ENCODE measurements at places on chromosomes 16 and 17. TPM values are rescaled to one million over a fixed set of nuclear protein-coding genes. Genes with fewer than 3 reads are reported as not detected.
A peak's percentile ranks its signal among the peaks of the same experiment; 100 is the strongest.

GRCh38 chr17:36755586-36755985, 154.2 kb downstream of the MRM1 start:
- peak; percentile 77 for DNase-seq
- no peak overlapping the region for H3K27ac ChIP-seq
- no peak overlapping the region for H3K4me3 ChIP-seq
- H3K4me1 ChIP-seq, result peaks cover 12% of the 10 kb centered on the region
- H3K27me3 ChIP-seq, result no peaks in the 10 kb centered on the region
- no peaks in the 10 kb centered on the region for H3K36me3 ChIP-seq

DNA sequence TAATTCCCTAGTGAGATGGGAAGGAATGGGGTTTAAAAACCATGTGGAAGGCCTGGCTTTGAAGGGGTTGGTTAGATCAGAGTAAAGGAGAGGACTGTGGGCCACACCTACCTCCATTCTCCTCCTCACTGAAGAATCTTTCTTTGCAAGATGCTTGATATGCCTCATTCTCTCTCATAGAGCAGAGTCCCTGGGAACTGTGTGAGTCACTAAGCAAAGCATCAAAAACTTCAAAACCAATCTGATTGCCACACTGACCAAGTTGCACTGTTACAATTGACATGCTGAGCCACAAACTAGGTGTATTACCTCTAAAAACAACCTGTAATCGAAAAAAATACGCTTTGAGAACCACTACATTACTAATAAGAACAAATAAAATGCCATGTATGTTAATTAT, 2.0 kb downstream of the TUBD1 start:
- H3K4me1 ChIP-seq, result peaks cover 14% of the 10 kb centered on the region
- H3K27ac ChIP-seq, result no peak overlapping the region

ST6GALNAC2 gene
- not detected for total RNA-seq

DNA sequence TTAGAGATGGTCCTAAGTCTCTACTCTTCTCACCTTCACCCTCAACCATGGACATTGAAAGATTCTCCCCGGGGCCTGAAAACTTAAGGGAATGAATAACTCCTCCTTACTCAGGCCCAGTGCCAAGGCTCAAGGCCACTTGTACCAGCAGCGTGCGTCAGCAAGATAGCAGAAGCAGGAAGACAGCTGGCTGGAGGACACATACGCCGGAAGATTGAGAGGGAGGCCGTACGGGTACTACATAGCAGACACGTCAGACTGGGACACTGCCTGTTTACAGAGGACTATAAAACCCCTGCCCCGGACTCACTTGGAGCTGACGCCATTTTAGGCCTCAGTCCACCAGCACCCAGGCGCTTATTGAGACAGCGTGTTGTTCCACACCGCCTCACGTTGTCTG, 75.8 kb upstream of the MED13 start:
- H3K27me3 ChIP-seq, result peaks cover 12% of the 10 kb centered on the region
- H3K4me3 ChIP-seq, result no peak overlapping the region
- H3K4me1 ChIP-seq, result peaks cover 17% of the 10 kb centered on the region
- no peak for DNase-seq

MYH3 gene
- 1.6 TPM for total RNA-seq

GRCh38 chr16:2039274-2040031, 8.2 kb downstream of the NTHL1 start:
- DNase-seq, result no peak
- no peaks in the 10 kb centered on the region for H3K27me3 ChIP-seq

GRCh38 chr17:78687944-78688343, 94.1 kb downstream of the CYTH1 start:
- DNase-seq, result no peak
- H3K4me1 ChIP-seq, result peaks cover 18% of the 10 kb centered on the region
- H3K4me3 ChIP-seq, result no peak overlapping the region
- H3K36me3 ChIP-seq, result peaks cover 35% of the 10 kb centered on the region

GRCh38 chr17:512926-513325, 160.3 kb upstream of the RPH3AL start:
- H3K36me3 ChIP-seq, result peaks cover 10% of the 10 kb centered on the region
- H3K4me1 ChIP-seq, result peaks cover 11% of the 10 kb centered on the region
- H3K27ac ChIP-seq, result no peak overlapping the region
- no peak overlapping the region for H3K4me3 ChIP-seq
- no peak for DNase-seq

- H3K36me3 ChIP-seq, result no peaks in the 10 kb centered on the region
- peaks cover 37% of the 10 kb centered on the region for H3K4me1 ChIP-seq
- DNase-seq, result peak; percentile 86
- H3K27me3 ChIP-seq, result peaks cover 55% of the 10 kb centered on the region
- peak overlapping the region; percentile 90 for H3K4me3 ChIP-seq
These were observed 1.1 kb downstream of the MPP2 start for GRCh38 chr17:43905985-43906852.

CD300H gene
- not detected for total RNA-seq

PIGL gene
- total RNA-seq, result 28.1 TPM

DNA sequence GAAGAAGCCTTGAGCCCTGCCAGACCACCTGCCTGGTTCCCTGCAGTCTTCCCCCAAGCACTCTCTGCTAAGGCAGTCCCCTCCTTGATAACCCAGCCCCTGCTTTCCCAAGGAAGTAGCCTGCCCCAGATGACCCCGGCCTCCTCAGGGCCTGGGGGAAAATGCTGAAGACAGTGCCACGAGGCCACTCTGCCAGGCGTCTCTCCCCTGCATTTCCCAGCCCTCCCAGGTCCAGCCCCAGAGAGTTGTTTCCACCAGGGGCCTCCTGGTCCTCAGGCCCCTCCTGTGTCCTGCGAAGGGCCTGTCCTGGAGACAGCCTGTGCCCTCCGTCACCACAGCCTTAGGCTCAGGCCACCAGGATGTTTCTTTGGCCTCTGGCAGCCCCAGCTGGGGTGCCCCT, 96.4 kb downstream of the CCDC182 start:
- H3K4me1 ChIP-seq, result peaks cover 22% of the 10 kb centered on the region
- no peak overlapping the region for H3K27ac ChIP-seq
- no peak for DNase-seq
- H3K27me3 ChIP-seq, result no peaks in the 10 kb centered on the region
- H3K4me3 ChIP-seq, result no peak overlapping the region
- no peaks in the 10 kb centered on the region for H3K36me3 ChIP-seq

DNA sequence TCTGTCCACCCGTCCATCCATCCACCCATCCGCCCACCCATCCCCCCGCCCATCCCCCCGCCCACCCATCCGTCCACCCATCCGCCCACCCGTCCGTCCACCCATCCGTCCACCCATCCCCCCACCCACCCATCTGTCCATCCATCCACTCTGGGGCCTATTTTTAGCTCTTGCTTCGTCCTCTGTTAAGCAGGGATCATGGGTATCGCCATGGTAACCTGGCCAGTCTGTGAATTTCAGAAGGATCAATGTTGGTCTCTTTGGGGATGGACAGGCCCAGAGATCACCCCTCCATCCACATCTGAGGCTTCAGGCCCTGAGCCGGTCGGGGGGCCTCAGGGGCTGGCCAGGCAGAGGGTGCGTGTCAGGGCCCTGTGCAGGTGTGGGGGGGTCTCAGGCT, 15.2 kb upstream of the DPEP1 start:
- H3K4me1 ChIP-seq, result peaks cover 13% of the 10 kb centered on the region
- H3K27ac ChIP-seq, result no peak overlapping the region
- H3K36me3 ChIP-seq, result peaks cover 6% of the 10 kb centered on the region
- H3K4me3 ChIP-seq, result no peak overlapping the region
- H3K27me3 ChIP-seq, result no peaks in the 10 kb centered on the region
- no peak for DNase-seq

NT5C gene
- total RNA-seq, result 91.0 TPM

DNA sequence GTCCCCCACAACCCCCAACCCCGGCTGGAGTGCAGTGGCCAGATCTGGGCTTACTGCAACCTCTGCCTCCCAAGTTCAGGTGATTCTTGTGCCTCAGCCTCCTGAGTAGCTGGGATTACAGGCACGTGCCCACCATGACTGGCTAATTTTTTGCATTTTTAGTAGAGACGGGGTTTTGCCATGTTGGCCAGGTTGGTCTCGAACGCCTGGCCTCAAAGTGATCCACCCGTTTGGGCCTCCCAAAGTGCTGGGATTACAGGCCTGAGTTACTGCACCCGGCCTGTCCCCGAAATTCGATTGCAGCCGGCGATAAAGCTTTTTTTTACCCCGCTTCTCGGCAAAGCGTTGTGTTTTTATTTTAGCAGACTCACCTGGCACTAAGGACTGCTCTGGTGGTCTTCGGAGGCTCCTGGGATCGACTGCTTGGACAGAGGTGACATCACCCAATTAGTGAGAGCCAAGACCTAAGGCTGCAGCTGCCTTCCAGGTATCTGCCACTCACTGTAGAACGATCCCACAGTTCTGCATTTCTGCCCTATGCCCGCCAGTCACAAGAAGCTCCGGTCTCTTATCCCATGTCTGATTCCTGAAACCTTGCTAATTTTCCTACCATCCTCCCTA, 82.2 kb upstream of the ARL4D start:
- 0 out of 2 replicates have a peak overlapping the region, but pooled peaks have one; percentile 41 for H3K27ac ChIP-seq
- H3K36me3 ChIP-seq, result peaks cover 17% of the 10 kb centered on the region
- peak; percentile 30 for DNase-seq
- peaks cover 3% of the 10 kb centered on the region for H3K4me1 ChIP-seq
- H3K27me3 ChIP-seq, result peaks cover 10% of the 10 kb centered on the region
- H3K4me3 ChIP-seq, result 0 out of 2 replicates have a peak overlapping the region, but pooled peaks have one; percentile 8

GRCh38 chr17:15998031-15998562, 1.4 kb downstream of the ZSWIM7 start:
- no peak overlapping the region for H3K27ac ChIP-seq
- peaks cover 30% of the 10 kb centered on the region for H3K36me3 ChIP-seq
- H3K27me3 ChIP-seq, result no peaks in the 10 kb centered on the region
- DNase-seq, result no peak
- H3K4me1 ChIP-seq, result peaks cover 17% of the 10 kb centered on the region

DNA sequence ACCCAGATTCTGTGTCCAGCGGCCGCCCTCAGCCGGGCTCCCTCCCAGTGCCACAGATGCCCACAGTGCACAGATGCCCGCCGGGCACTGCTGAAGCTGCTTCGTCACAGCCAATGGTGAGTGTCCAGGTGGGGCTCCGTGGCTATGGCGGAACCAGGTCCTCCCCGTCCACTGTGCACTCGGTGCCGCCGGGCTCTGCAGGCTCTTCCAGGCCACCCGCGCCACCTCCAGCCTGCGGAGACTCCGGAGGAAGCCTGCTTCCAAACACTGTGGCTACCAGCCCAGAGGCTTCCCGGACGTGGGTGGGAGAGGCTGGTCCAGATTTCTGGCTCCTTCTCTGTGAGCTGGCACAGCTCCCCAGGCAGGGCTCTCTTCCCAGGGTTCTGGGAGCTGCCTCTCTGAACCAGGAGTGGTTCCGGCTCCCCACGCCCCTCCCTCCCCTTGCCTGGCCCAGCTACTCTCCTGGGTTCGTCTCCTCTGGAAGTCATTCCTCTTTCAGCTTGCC, 2.8 kb upstream of the PYCR1 start:
- peaks cover 3% of the 10 kb centered on the region for H3K36me3 ChIP-seq
- peaks cover 22% of the 10 kb centered on the region for H3K4me1 ChIP-seq
- H3K27me3 ChIP-seq, result peaks cover 23% of the 10 kb centered on the region
- DNase-seq, result no peak
- H3K4me3 ChIP-seq, result no peak overlapping the region

DNA sequence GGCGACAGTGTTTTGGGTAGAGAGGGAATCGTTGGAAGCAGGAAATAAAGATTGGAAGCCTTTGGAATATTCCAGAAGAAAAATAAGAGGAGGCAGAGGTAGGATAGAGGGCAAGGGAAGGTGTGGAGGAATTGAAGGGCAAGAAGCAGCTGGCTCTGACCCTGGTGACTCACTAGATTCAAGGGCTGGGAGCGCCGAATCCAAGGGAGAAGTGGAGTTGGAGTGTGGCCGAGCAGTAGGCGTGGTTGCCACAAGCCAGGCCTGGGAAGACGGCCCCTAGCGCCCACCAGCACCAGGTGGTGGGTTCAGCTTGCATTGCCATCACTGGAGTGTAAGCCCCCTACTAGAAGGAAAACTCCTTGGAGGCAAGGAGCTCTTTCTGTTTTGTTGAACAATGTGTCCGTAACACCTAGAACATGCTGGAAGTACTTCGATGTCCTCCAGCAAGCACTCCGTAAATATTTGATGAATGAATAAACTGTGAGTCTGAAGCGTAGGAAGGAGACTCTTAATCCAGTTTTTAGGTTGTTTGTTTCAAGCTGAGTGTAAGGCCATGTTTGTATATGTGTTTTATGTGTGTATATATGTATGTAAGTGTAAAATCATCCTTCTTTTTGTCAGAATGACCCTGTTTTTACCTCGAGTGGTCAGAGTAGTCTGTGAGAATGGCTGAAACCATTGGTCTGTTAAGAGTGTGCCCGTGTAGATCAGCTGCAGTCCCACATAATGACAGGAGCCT, 139.5 kb downstream of the CMIP start:
- peaks cover 27% of the 10 kb centered on the region for H3K4me1 ChIP-seq
- H3K27ac ChIP-seq, result peak overlapping the region; percentile 61
- no peaks in the 10 kb centered on the region for H3K36me3 ChIP-seq
- DNase-seq, result no peak

MLX gene
- 30.1 TPM for total RNA-seq

DNA sequence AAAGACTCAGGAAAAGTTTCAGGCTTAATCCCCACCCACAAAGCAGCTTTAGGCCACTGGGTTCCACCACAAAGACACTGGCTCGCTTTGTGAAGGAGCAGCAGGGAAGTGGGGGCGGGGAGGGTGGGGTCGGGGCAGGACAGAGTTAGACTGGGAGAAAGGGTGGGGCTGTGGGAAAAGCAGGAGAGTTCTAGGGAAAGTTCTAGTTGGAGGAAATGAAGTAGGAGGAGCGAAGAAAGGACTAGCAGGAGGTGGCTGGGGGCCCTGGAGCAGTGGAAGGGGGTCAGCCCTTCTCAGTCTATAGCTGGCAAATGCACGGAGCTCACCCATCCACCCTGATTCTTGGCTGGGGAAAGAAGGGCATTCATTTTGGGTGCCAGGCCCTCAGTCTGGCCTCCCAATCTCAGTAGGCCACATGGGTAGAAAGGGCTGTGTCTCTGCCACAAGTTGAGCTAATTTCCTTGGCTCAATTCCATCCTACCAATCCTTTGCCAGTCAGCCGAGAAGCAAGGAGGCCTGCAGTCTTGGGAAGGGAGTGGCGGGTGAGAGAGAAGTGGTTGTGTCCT, 4.6 kb downstream of the INPP5K start:
- H3K4me3 ChIP-seq, result no peak overlapping the region
- H3K27ac ChIP-seq, result no peak overlapping the region
- no peaks in the 10 kb centered on the region for H3K36me3 ChIP-seq
- peaks cover 10% of the 10 kb centered on the region for H3K4me1 ChIP-seq
- DNase-seq, result no peak
- H3K27me3 ChIP-seq, result no peaks in the 10 kb centered on the region

Measured in WTC11 (cell line).